ENCODE measurements at places on chromosomes 7 and 10.

GRCh38 chr7:28195910-28196620, 15.5 kb upstream of the JAZF1 start:
- no peak for DNase-seq

DNA sequence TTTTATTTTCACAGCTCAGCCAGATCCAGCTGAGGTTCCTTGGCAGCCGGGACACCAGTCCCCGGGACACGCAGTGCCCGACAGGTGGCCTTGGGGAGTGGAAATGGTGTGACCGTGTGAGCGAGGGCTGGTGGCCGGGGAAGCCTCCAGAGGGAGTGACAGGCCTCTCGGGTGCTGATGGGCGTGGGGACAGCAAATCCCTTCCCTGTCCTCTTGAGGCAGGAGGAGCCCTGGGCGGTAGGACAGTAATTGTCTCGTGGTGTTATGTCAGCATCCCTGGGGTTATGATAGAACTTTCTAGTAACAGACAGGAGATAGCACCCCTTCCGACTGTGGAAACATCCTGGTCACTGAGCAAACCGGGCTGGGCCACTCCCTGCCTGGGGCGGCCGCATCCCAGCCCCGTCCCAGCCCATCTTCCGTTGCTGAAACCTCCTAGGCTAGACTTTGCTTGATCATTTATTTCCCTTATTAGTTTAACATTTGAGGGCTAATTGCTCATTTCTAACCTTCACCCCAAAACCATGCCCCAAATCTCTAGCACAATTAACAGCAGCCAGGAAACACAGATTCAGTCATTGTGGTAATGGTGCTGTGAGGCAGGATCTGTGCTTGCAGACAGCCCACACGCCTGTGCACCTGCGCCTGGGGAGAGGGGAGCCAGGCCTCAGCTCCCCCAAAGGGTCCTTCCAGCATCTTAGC, 63.3 kb downstream of the ELFN1 start:
- DNase-seq = no peak

- no peak for DNase-seq
These were observed 142.9 kb downstream of the FGFR2 start for GRCh38 chr10:121455377-121455776.

DNA sequence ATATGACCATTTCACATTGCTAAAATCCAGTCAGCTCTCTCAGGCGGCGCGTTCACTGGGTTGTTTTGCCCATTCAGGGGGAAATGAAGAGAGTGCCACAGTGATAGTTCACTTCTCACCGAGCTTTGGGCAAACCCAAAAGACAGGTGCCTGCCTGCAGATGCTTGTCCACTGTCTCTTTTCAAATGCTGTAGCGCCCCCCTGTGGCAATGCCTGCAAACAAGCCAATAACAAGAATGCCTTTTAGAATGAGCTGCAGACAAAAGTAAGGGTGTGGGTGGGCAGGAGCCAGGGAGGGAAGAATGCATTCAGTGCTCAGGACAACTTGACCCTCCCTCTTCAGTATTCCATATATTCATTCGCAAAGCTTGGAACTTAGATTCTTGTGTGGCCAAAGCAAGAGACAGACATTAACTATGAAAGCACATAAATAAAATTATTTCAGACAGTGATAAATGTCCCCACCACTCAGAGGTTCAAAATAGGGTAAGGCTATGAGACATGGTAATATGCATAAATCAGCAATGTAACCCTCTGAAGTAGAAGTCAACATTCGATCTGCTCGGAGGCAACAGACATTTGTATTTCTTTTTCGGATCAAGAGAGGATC, 86.9 kb downstream of the JAZF1 start:
- no peak for DNase-seq

DNA sequence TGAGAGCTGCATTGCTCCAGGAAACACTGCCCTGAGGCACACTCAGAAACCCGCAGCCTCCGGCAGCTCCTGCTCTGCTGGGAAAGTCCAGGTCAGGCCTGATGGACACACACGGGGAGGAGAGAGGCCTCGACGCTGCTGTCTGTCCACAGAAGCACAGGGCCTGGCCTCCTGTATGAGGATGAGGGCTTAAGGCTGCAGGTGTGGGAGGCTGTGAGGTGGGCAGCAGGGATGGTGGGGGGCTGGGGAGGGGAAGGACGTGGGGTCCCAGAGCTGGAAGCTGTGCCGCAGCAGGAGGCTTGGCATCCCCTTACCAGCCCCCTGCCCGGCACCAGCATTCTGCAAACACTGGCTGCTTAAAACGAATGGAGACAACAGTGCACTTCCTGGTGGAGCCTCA, 186.2 kb downstream of the DNAJB6 start:
- no peak for DNase-seq

GRCh38 chr10:97243836-97244235, 48.6 kb downstream of the ARHGAP19 start:
- no peak for DNase-seq

GRCh38 chr10:68271196-68271882, 39.4 kb upstream of the ATOH7 start:
- DNase-seq = no peak

DNA sequence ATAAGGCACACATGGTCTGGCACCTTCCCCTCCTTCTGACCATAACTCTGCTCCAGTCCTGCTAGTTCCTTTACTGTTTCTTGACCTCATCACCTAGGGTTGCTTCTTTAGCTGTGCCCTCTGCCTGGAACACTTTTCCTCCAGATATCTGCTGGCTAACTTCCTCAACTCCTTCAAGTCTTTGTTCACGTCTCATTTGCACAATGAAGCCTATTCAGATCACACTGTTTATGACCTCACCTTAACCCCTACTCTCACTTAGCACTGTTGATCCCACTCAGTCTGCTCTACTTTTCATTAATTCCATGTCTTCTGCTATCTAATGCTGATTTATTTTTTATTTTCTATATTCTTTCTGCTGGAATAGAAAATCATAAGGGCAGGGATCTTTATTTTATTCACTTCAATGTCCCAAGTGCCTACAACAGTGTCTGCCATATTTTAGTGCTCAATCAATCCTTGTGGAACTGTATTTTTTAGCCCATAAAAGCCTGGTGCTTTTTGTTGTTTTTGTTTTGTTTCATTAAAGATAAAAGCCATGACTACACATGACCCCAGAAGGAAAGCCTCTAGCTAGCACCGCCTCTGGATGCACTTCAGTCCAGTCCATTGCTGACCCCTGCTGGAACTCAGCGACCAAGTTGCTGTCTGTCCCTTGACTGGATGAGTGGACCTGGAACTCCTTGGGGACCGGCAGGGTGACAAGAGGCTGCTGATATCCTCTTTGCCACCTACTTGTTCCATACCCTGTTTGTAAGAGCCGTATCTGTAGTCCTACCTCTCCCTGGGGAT, 12.3 kb downstream of the KLF14 start:
- DNase-seq = peak; percentile 4

GRCh38 chr7:157008206-157009169, 2.0 kb downstream of the MNX1 start:
- DNase-seq = no peak

- no peak for DNase-seq
These were observed 56.2 kb downstream of the LRRTM3 start for GRCh38 chr10:66982053-66982420.

DNA sequence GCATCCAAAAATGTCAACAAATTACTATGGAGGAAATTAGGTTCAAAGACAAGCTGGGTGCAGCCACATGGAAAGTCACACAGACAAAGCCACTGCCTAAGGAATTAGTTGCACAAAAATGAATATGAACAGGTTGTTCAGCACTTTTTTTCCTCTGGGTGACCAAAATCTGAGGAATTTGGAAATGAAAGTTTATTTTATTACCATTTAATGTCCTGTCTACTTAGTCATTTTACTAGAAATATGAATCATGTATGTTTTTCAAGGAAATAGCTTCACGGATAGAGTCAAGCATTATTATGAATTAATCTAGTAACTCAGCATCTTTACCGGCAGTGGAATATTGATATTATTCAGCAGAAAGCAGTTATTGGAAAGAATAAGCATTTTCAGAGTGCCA, 106.3 kb downstream of the ANK3 start:
- no peak for DNase-seq

DNA sequence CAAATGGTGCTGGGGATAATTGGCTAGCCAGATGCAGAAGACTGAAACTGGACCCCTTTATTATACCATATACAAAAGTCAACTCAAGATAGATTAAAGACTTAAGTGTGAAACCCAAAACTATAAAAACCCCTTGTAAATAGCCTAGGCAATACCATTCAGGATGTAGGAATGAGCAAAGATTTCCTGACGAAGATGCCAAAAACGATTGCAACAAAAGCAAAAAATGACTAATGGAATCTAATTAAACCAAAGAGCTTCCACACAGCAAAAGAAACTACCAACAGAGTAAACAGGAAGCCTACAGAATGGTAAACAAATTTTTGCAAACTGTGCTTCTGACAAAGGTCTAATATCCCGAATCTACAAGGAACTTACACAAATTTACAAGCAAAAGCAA, 30.9 kb upstream of the PLXDC2 start:
- no peak for DNase-seq

- no peak for DNase-seq
These were observed 103.6 kb downstream of the LYZL1 start for GRCh38 chr10:29392376-29393021.

GRCh38 chr10:5364374-5364773, 392 bp upstream of the UCN3 start:
- no peak for DNase-seq

DNA sequence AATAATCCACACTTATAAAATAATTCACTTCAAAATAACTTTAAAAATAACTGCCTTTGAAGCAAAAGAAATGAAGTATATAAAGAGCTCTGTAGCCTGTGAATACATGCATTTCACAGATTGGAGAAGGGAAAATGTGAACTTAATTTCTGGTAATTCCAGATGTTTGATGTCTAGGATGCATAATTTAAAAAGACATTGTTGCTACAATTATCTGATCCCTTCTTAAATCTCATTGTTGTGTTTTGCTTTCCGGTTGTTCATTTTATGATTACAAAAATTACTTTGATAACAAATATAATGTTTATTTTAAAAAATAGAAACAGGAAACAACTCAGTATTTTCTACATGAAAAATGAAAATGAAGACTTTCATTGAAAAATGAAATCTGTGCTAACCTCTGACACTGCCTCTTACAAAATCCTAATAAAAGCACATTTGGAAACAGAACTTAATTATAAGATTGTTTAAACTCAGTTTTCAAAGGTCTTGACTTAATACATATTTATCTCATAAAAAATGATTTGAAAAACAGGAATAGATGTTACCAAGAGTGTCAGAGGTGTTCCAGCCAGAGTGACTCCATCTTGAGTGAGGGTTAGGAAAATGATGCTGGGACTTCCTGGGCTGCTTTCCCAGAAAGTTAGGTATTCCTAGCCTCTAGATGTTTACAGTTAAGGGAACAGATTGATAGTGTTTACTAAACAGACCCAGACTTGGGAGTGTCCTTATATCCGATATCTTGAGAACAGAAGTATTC, 516.6 kb upstream of the SEMA3D start:
- no peak for DNase-seq

- DNase-seq = no peak
These were observed 39.6 kb downstream of the GPRIN2 start for GRCh38 chr10:46516660-46517416.

DNA sequence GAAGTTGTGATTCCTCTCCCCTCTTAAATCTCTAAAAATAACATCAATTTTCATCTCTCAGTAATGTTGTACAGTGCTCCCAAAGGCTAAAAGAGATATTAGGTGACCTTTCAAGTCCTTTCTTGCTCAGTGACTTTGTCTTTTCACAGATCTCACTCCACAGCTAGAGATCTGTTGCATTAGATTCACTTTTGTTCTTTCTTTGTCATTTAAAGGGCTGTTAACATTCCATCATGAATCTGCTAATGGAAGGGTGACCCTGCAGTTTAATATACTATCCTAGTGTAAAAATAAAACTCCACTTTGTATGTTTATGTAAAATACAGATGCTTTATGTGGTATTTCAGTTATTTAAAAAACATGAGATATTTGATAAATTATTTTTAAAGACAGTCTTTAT, 30.5 kb downstream of the GNAI1 start:
- DNase-seq = no peak

DNA sequence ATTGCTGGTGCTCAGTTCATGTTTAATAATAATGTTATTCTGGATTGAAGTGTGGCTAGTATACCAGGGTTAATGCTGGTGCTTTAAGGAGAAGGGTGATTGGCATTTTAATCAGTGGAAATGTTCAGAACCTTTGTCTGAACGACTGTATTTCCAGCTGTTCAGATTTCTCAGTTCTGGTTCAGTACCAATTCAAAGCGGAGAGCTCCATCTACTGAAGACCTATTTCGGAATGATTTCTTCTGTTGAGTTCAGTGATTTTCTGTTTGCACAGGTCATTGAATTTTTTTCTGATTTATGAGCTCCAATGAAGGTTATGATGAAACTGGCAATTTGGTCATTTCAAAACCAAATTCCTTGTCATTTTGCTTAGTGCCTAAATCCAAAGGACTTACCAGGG, 160.1 kb downstream of the EXOC4 start:
- DNase-seq = no peak

DNA sequence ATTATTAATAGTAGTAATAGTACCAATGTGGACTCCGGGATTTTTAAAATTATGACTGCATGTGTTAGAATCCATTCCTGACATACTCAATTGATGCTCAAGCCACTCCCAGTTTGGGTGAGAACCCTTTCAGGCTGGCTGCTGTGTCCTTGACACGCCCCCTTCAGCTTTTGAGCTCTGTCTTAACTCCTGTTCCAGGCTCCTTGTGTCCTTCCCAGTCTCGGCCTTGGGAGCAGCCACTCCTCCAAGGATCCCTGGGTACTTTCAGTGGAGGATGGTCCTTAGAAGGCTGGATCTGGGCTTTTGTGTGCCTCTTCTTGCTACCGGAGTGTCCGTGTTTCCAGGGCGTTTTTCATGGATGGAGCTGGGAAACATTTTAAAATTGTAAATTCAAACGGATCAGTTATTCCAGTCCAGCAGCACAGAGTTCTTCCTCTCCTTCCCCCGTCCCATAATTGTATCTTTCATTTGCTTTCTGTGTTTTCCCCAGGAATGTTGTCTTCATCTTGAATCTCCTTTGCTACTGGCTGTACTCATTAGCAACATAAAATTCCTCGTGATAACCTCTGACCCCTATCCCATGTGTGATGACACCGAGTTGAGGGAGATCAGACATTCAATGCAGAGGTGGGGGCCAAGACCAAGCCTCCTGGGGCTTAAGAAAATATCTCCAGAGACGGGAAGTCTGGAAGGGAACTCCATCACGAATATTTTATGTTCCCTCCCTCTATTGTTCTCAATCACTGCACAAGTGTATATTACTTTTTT, 40.0 kb upstream of the PFKFB3 start:
- DNase-seq = no peak

DNA sequence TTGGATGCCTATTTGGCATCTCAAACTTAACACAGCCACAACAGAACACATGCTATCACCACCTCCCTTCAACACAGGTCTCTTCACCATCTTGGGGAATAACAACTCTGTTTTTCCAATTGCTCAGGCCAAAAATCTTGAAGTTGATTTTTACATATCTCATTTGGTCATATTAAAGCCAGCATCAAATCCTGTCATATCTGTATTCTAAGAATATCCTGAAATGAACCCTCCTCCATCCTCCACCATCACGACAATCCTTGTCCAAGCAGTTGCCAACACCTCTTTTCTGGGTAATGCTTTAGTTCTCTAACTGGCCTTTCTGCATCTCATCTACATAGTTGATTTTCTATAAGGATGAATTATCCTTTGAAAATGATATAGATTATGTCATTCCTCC, 168.7 kb downstream of the GPR37 start:
- no peak for DNase-seq

Measured in T-cell (primary cell).